Stomach (tissue), 19 donors: ENCODE measurements at places on chromosomes 6 and 20. TPM values are rescaled to one million over a fixed set of nuclear protein-coding genes. Genes with fewer than 3 reads are reported as not detected.
A peak's percentile ranks its signal among the peaks of the same experiment; 100 is the strongest.

- H3K27me3 ChIP-seq = peaks cover 16% of the 10 kb centered on the region
- no peak overlapping the region for H3K4me3 ChIP-seq
- peaks cover 32% of the 10 kb centered on the region for H3K4me1 ChIP-seq
- no peaks in the 10 kb centered on the region for H3K36me3 ChIP-seq
- H3K27ac ChIP-seq = no peak overlapping the region
- DNase-seq = no peak
Measured at GRCh38 chr20:4817230-4817671, 95.5 kb downstream of the PRND start.

DNA sequence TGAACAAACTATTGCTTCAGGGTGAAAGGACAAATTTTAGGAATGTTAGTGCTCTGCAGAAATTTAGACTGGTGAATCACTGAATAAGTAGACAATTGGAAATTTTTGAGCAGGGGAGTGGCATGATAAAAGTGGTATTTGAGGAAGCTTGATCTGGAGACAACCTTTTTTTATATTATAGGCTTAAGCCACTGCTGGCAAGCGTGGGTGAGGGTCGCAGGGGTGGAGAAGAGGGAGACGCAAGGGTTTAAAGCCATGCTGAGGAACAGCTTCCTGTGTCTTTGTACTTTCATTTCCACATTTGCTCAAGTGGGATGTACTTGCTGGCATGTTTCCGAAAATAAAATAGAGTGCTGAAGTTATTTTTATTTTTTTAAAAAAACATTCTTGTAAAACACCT, 23.7 kb downstream of the NCOA7 start:
- DNase-seq = peak; percentile 46
- no peak overlapping the region for H3K4me3 ChIP-seq
- peaks cover 76% of the 10 kb centered on the region for H3K4me1 ChIP-seq
- peak overlapping the region; percentile 78 for H3K27ac ChIP-seq
- no peaks in the 10 kb centered on the region for H3K27me3 ChIP-seq
- no peaks in the 10 kb centered on the region for H3K36me3 ChIP-seq

C6orf141 gene
- total RNA-seq = 29.8 TPM

DNA sequence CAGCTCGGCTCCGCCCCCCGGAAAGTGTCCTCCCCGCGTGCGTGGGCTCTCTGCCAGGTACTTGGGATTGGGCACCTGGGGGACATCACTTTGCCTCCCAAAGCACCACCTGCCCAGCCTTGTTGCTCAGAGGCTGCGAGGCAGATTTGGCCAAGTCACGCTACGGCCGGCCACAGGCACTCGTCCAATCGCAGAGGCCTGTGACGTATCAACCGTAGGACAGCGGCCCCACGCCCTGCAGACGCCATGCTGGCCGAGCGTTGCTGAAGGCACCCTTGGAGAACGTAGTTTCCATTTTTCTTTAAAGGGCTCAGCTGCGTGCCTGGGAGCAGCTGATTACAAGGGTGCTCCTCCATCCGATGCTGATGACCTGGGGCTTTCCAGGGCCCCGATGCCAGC, 3.1 kb downstream of the NTSR1 start:
- H3K27ac ChIP-seq = no peak overlapping the region
- peaks cover 43% of the 10 kb centered on the region for H3K27me3 ChIP-seq

OPRM1 gene
- not detected for total RNA-seq

GRCh38 chr6:47669684-47670513, 28.5 kb upstream of the ADGRF4 start:
- no peaks in the 10 kb centered on the region for H3K4me1 ChIP-seq
- no peak overlapping the region for H3K4me3 ChIP-seq
- DNase-seq = peak; percentile 32
- no peak overlapping the region for H3K27ac ChIP-seq
- H3K27me3 ChIP-seq = no peaks in the 10 kb centered on the region

DNA sequence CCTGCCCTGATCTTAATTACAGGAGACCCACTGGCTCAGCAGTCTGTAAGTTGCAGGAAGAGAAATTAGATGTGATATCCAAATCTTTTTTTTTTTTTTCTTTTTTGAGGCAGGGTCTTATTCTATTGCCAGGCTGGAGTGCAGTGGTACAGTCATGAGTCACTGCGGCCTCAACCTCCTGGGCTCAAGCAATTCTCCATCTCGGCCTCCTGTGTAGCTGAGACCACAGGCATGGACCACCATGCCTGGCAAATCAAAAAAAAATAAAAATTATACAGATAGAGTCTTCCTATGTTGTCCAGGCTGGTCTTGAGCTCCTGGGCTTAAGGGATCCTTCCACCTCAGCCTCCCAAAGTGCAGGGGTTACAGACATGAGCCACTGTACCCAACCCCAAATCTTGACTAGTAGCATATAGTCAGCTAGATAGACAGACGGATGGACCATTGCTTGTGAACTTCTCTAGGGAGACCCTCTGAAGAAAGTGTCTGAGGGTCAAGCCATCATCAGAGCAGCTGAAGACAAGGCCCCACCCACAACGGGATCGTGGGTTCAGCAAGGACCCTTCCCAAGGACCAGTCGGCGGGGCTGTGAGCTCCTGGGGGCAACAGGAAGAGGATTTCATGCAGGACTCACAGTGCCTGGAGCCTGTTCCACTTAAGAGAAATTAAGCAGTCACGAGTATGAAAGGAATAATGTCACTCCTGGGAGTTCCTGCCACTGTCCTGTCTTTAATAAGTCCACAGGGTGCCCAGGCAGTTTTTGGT, 222.7 kb downstream of the ANKRD60 start:
- DNase-seq = no peak
- peaks cover 15% of the 10 kb centered on the region for H3K27me3 ChIP-seq
- no peak overlapping the region for H3K4me3 ChIP-seq
- H3K4me1 ChIP-seq = no peaks in the 10 kb centered on the region
- H3K36me3 ChIP-seq = no peaks in the 10 kb centered on the region
- H3K27ac ChIP-seq = no peak overlapping the region

GRCh38 chr6:118354641-118355040, 193.5 kb upstream of the PLN start:
- H3K27me3 ChIP-seq = no peaks in the 10 kb centered on the region
- DNase-seq = no peak
- H3K27ac ChIP-seq = no peak overlapping the region
- no peak overlapping the region for H3K4me3 ChIP-seq
- H3K36me3 ChIP-seq = no peaks in the 10 kb centered on the region

C6orf58 gene
- 2.3 TPM for total RNA-seq

MACROD2 gene
- 25.5 TPM for total RNA-seq

KIFC1 gene
- total RNA-seq = not detected

DNA sequence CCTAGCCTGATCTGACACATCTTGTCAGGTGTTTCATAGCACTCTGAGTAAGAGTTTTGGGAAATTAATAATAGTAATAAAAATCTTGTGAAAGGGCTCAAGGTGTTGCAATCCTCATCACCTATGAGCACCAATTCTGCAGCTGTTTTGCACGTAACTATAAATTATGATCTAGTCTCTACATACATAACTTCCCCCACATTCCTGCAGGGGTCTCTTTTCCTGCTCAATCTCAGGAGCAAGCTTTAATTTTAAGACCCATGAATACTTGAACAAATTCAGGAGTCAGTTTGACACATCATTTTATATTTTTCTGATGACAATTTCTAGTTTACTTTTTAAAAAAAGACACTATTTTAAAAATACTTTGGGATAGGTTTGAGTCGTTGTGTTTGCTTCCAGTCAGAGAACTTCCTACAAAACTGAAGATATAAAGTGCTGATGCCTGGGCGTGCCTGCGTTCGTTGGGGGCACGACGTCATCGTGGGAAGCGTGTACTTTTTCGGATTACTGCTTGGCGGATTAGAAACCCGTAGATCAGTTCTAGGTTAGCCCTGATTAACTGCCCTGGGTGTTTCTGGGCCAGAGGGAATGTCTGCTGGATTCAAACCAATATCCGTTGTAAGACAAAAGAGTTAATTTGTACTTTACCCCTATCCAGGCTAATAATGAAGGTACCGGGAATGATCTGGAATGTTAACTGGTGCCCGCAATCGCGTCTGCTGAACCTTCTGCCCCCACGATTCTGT, 1.0 kb upstream of the E2F3 start:
- peak overlapping the region; percentile 88 for H3K27ac ChIP-seq
- H3K36me3 ChIP-seq = no peaks in the 10 kb centered on the region
- peak; percentile 76 for DNase-seq
- no peaks in the 10 kb centered on the region for H3K27me3 ChIP-seq
- no peaks in the 10 kb centered on the region for H3K4me1 ChIP-seq
- peak overlapping the region; percentile 76 for H3K4me3 ChIP-seq

- H3K4me3 ChIP-seq = no peak overlapping the region
- no peaks in the 10 kb centered on the region for H3K27me3 ChIP-seq
- no peak for DNase-seq
- no peaks in the 10 kb centered on the region for H3K4me1 ChIP-seq
- no peak overlapping the region for H3K27ac ChIP-seq
- H3K36me3 ChIP-seq = no peaks in the 10 kb centered on the region
Measured at GRCh38 chr6:103983860-103984259, 875.9 kb downstream of the HACE1 start.
